CD4-positive, alpha-beta memory T cell (primary cell): ENCODE measurements at places on chromosomes 2 and 18. TPM values are rescaled to one million over a fixed set of nuclear protein-coding genes. Genes with fewer than 3 reads are reported as not detected.
A peak's percentile ranks its signal among the peaks of the same experiment; 100 is the strongest.

DNA sequence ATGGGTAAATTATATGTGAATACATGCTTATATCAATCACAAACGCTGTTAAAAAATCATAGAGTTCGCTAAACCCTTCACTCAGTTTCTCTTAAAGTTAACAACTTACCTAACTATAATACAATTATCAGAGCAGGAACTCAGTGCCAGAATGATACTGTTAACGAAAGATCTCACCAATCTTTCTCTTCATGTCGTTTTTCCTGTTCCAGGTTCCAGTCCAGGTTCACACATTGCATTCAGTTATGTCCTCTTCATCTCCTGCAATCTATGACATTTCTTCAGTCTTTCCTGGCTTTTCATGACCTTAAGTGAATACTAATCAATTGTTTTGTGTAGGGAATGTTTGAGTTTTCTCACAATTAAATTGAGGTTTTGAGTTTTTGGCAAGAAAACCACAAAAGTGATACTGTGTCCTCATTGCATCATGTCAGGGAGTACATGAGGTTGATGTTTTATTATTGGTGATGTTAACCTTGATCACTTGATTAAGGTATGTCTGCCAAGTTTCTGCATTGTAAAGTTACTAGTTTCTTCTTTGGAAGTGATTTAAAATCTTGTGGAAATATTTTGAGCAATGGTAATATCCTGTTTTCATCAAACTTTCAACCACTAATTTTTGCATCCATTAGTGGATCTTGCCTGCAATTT, 131.9 kb downstream of the ESCO1 start:
- H3K27me3 ChIP-seq = no peaks in the 10 kb centered on the region
- H3K4me3 ChIP-seq = no peak overlapping the region
- no peak for DNase-seq
- no peak overlapping the region for H3K27ac ChIP-seq
- no peaks in the 10 kb centered on the region for H3K4me1 ChIP-seq

DNA sequence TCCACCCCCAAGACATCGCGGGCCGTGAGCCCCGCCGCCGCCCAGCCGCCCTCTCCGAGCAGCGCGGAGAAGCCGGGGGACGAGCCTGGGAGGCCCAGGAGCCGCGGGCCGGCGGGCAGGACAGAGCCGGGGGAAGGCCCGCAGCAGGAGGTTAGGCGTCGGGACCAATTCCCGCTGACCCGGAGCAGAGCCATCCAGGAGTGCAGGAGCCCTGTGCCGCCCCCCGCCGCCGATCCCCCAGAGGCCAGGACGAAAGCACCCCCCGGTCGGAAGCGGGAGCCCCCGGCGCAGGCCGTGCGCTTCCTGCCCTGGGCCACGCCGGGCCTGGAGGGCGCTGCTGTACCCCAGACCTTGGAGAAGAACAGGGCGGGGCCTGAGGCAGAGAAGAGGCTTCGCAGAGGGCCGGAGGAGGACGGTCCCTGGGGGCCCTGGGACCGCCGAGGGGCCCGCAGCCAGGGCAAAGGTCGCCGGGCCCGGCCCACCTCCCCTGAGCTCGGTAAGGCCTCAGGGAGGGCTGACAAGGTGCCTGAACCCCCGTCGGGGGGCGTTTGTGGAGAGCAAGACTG, 14.2 kb downstream of the SPEG start:
- H3K4me1 ChIP-seq = no peaks in the 10 kb centered on the region
- peaks cover 3% of the 10 kb centered on the region for H3K27me3 ChIP-seq
- no peak overlapping the region for H3K27ac ChIP-seq
- no peak for DNase-seq
- no peaks in the 10 kb centered on the region for H3K36me3 ChIP-seq

DNA sequence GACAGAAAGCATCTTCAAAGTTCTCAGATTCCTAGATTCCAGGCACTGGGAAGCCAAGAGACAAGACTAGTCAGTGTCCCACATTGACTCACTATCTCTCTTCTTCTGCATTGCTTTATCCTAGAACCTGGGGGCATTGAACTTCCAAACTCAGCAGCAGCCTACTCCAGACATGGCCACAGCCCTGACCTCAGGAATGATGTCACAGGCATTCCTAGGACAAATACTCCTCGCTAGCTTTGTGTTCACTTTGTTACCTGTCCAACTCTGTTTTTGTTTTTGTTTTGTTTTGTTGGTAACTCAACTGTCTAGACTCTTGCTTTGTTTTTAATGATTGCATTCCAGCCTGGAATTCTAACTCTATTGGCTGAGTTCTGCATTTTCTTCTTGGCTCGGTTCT, 449.3 kb upstream of the SPHKAP start:
- no peak overlapping the region for H3K4me3 ChIP-seq
- no peak overlapping the region for H3K27ac ChIP-seq
- no peak for DNase-seq
- no peaks in the 10 kb centered on the region for H3K27me3 ChIP-seq

DNA sequence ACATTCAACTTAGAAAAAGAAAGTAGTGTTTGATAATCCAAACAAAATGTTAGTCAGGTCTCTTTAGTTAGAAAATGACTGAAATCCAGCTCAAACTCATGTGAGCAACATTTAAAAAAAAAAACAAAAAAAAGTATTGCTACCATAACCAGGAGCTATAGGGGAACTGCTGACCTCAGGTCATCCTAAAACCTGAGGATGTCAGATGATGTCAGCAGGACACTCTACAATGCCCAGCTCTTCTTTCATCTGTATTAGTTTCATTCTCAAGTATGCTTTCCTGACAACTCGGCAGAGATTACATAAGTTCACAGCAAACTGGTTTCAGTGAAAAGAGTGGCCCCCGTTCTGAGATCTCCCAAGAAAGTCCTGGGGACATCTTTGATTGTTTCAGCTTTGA, 4.2 kb upstream of the ESCO1 start:
- peaks cover 6% of the 10 kb centered on the region for H3K4me1 ChIP-seq
- no peak overlapping the region for H3K4me3 ChIP-seq
- no peak overlapping the region for H3K27ac ChIP-seq
- no peaks in the 10 kb centered on the region for H3K27me3 ChIP-seq
- no peaks in the 10 kb centered on the region for H3K36me3 ChIP-seq

- no peaks in the 10 kb centered on the region for H3K4me1 ChIP-seq
- H3K4me3 ChIP-seq = no peak overlapping the region
Observed at GRCh38 chr2:23312996-23313606, 71.9 kb upstream of the KLHL29 start.

- no peaks in the 10 kb centered on the region for H3K27me3 ChIP-seq
- no peaks in the 10 kb centered on the region for H3K36me3 ChIP-seq
- peak overlapping the region; percentile 42 for H3K27ac ChIP-seq
- H3K4me1 ChIP-seq = peaks cover 28% of the 10 kb centered on the region
- H3K4me3 ChIP-seq = no peak overlapping the region
Observed at GRCh38 chr2:218366621-218367414, 10.2 kb downstream of the CATIP start.

GRCh38 chr2:7609974-7610373, 692.8 kb downstream of the RNF144A start:
- no peaks in the 10 kb centered on the region for H3K4me1 ChIP-seq
- H3K27me3 ChIP-seq = no peaks in the 10 kb centered on the region
- H3K36me3 ChIP-seq = no peaks in the 10 kb centered on the region
- no peak for DNase-seq

DNA sequence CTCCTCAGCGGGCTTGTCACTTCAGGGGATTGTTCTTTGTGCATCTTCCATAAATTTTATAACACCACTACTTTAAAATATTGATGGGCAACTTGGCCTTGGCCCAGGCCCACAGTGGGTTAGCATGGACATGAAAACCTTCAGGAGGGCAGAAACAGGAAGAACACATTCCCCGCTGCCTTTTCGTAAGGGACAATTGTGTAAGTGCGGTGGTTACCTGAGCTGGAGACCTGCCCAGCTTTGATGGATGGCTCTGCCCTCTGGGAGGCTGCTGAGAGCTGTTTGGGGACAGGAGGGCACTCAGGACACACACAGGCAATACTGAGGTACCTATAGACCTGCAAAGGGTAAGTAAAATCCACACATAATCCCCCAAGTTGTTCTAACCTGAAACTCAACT, 46.8 kb downstream of the FECH start:
- no peak overlapping the region for H3K4me3 ChIP-seq
- H3K36me3 ChIP-seq = no peaks in the 10 kb centered on the region
- H3K27ac ChIP-seq = no peak overlapping the region
- no peak for DNase-seq
- H3K4me1 ChIP-seq = no peaks in the 10 kb centered on the region

- no peak overlapping the region for H3K27ac ChIP-seq
- H3K36me3 ChIP-seq = no peaks in the 10 kb centered on the region
- H3K4me3 ChIP-seq = no peak overlapping the region
- no peaks in the 10 kb centered on the region for H3K4me1 ChIP-seq
Observed at GRCh38 chr2:168278424-168278888, 31.1 kb upstream of the STK39 start.

DNA sequence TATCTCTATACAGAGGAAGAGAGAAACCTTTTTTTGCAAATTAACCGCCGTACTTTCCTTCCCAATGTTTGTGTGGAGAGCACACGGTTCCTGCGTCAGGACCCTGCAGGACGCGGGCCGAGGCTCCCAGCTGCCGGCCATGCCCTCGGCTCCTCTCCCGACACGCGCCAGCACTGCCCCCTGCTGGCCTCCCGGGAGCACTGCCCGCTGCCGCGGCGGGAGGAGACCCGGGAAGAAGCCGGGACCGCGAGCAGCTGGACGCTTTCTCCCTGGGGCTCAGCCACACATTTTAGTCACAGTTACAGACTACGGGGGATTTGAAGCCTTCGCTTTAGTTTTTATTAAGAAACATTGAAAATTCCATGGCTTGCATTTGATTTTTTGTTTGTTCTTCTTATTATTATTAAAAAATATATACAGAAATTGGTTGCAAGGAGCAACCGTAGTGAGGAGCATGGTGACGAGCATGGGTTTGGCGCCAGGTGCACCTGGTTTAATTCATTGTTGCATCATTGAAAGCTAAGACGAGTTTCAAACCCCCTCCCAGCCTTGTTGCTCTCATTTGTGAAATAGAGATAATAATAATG, 401.2 kb downstream of the GALR1 start:
- peak; percentile 36 for DNase-seq
- no peaks in the 10 kb centered on the region for H3K36me3 ChIP-seq
- H3K4me1 ChIP-seq = no peaks in the 10 kb centered on the region
- H3K4me3 ChIP-seq = no peak overlapping the region
- no peak overlapping the region for H3K27ac ChIP-seq

- no peaks in the 10 kb centered on the region for H3K27me3 ChIP-seq
- DNase-seq = no peak
- no peaks in the 10 kb centered on the region for H3K4me1 ChIP-seq
- H3K4me3 ChIP-seq = no peak overlapping the region
Observed at GRCh38 chr2:47697000-47697601, 85.8 kb upstream of the MSH6 start.

DNA sequence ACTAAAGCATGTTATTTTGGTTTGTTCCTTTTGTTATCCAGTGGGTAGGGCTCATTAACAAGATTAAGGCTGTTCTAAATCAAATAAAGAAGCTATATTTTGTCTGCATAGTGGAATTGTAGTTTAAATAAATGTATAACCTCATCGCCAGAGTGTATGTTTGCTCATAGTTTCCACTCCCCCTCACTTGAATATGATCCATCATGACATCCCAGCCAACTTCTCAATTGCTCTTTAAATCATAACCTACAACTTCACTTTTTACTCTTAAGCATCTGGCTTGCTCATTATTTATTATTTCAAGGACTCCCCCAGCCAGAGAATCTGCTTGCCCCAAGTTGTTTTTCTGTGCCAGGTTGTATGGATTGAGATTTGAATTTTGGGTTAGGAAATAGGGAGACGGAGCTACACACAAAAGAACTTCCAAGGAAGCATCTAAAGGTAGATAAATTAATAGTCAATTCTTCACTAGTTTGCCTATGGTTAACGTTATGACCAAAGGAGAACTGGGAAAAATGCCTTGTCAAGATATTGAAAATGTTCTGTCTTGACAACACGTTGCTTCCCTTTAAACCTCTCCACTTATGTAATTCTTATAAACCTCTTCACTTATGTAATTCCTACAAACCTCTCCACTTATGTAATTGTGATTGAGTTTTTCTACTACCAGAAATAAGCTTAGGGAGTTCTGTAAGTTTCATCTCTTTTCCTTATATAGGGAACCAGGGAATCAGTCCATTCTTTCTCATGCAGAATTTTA, 55.4 kb upstream of the UPP2 start:
- no peak for DNase-seq
- no peaks in the 10 kb centered on the region for H3K4me1 ChIP-seq
- H3K27ac ChIP-seq = no peak overlapping the region
- H3K36me3 ChIP-seq = no peaks in the 10 kb centered on the region

- no peaks in the 10 kb centered on the region for H3K36me3 ChIP-seq
- H3K4me1 ChIP-seq = no peaks in the 10 kb centered on the region
- H3K27me3 ChIP-seq = no peaks in the 10 kb centered on the region
- no peak overlapping the region for H3K27ac ChIP-seq
- no peak overlapping the region for H3K4me3 ChIP-seq
- no peak for DNase-seq
Observed at GRCh38 chr18:51279367-51279984, 82.0 kb upstream of the MEX3C start.

DNA sequence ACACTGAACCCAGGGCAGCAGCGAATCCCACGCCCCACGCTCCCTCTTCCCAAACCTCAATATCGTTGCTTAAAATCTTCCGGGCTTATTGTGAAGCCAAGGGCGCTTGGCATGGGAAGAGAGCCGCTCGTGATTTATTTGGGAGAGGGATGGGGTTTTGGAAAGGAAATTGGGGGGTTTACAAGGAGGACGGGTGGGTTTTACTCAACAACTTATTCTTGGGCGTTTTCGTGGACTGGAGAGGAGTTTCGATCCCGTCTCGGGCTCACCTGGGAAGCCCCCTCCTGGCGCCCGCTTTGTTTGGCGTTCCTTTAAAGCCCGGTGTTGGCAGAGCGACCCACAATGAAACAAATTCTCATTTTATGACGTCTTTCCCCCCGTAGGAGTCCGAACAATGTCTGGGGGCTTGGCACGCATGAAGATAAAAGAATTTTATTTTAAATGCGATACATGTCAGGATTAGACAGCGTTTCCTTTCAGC, 135.3 kb downstream of the INSIG2 start:
- H3K27ac ChIP-seq = no peak overlapping the region
- peaks cover 48% of the 10 kb centered on the region for H3K27me3 ChIP-seq
- no peaks in the 10 kb centered on the region for H3K36me3 ChIP-seq
- no peak for DNase-seq
- H3K4me1 ChIP-seq = peaks cover 16% of the 10 kb centered on the region

DNA sequence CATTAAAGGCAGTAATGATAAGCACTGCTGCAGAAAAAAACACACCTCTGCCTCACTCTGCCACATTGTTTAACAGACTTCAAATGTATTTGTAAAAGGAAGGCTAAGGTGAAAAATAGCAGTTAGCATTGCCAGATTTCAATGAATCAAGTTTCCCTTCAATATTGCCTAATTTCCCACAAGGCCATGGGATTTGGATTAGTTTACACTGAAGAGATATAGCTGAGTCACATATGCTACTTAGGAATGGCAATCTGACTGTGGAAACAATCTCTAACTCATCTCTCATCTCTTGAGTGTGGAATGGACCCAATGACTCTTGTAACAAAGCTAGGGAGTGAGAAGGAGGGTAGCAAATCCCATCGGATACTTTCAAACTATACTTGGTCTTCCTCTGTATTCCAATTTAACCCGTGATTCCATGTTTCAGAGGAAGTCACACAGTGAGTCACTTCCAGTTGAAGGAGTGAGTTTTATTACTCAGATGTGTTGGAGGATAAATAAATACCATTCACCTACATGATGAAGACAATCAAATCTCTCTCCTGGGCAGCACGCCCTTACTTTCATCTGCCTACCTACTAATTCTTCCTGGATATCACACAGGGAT, 5.1 kb downstream of the B4GALT6 start:
- no peaks in the 10 kb centered on the region for H3K36me3 ChIP-seq
- peaks cover 10% of the 10 kb centered on the region for H3K27me3 ChIP-seq
- H3K4me3 ChIP-seq = no peak overlapping the region
- no peaks in the 10 kb centered on the region for H3K4me1 ChIP-seq
- H3K27ac ChIP-seq = no peak overlapping the region
- DNase-seq = no peak

The ALPI gene
- total RNA-seq = not detected

The CRYGD gene
- not detected for total RNA-seq

The ADGRF3 gene
- 1.7 TPM for total RNA-seq

The CELF4 gene
- not detected for total RNA-seq

The MYCN gene
- 0.15 TPM for total RNA-seq
